ENCODE measurements at places on chromosomes 7 and 10. TPM values are rescaled to one million over a fixed set of nuclear protein-coding genes. Genes with fewer than 3 reads are reported as not detected.

Gene HHEX
- total RNA-seq = 6.1 TPM

DNA sequence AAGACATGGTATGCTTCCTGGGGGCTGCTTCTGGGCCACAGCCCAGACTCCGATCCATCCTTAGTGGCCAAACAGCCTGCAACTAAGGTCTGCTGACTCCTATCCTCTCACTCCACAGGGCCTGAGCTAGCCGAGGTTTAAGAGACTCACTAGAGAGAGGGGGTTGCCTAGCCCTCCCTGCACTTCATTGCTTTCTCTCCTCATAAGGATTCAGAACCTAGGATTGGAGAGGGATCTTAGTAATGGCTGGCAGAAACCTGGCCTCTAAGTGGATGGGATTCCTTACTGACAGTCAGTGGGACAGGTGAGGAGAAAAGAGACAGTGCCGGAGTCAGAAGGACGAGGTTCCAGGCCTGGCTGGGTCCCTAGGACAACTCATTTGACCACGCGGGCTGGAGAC, 8.2 kb upstream of the DDIT4 start:
- DNase-seq = no peak

- DNase-seq = no peak
Measured at GRCh38 chr7:128090492-128090891, 59.3 kb upstream of the LRRC4 start.

DNA sequence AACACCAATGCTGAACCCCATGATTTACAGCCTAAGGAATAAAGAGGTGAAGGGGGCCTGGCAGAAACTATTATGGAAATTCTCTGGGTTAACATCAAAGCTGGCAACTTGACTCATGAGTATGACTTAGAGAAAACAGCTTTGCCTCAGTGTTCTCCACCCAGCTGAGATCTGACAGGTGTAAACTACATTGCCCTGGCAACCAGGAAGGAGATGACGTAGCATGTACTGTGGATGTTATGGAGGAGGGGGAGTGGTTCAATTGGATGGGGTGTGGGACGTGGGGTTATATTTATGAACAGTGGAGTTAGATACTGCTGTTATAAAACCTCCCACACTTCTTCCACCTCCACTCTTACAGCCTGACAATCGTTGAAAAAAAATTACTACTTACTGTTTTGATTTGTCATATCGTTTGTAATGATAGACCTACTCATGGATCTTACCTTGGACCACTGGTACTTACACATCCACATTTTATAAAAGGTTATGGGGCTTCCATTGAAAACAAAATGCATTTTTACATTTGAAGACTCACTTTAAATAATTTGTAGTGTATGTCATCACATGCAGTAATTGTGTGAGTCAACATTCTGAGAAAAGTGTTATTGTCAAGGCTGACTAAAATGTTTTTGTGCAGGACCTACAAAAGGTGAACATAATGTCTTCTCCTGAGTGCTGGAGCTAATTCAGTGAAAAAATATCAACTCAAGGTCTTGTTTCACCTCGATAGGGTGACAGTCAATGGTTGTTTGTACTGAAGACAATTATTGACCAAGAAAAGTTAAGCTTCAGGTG, 6.4 kb downstream of the OR2F1 start:
- DNase-seq = no peak

GRCh38 chr10:73907841-73908517, 3.0 kb upstream of the PLAU start:
- DNase-seq = no peak

Data from vagina (tissue), 2 donors.